NCI-H526 (cell line): ENCODE measurements at places on chromosomes 13 and 19.

DNA sequence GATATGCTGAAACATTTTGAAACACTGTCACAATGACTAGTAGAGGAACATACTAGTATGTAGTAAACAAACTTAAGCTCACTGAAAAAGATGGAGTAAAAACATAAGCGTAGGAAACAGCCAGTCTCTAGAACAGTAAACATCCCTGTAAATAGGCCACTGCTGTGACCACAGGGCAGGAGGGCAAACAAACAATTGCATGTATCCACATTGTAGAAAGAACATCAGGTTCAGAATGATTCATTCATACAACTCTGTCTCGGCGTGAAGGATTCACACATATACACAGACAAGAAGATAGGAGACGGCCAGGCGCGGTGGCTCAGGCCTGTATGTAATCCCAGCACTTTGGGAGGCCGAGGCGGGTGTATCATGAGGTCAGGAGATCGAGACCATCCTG lies 390.1 kb downstream of the IRS2 start:
- DNase-seq = no peak

DNA sequence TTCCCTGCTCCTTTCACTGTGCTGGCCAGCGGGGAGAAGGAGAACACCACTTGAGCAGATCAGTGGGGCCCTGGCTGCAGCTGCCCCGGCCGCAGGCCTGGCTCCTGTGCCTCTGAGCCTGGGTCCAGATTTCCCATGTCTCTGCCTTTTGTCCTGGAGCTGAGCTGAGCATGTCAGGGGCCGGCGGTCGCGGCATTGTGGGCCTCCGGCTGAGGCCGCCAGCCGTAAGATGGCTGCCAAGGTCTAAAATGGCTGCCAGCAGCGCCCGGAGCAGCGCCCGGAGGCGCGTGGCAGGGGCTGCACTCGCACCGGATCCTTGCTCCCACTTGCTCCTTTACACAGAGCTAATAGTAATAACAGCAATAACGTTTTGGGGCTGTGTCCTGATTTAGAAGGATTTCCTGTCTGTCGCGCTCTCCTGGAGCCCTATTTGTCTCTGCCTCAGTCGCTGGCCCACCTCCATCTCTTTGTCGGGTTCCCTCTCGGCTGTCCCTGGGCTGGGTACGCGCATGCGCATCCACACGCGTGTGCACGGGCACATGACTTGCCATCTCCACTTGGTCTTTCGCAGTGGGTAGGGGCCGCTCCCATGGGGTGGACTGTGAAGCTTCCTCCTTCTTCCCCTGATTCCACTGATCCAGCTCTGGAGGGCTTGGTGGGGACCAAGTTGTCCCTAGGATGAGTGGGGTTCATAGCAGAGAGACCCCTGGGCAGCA lies 32.1 kb downstream of the LYL1 start:
- DNase-seq = no peak

- peak; percentile 40 for DNase-seq
Measured at GRCh38 chr19:54606891-54607784, 13.7 kb downstream of the LILRA1 start.

- DNase-seq = peak; percentile 17
Measured at GRCh38 chr13:70945506-70945905, 837.3 kb upstream of the KLHL1 start.

GRCh38 chr13:98511435-98511834 lies 65.5 kb downstream of the STK24 start:
- DNase-seq = no peak

DNA sequence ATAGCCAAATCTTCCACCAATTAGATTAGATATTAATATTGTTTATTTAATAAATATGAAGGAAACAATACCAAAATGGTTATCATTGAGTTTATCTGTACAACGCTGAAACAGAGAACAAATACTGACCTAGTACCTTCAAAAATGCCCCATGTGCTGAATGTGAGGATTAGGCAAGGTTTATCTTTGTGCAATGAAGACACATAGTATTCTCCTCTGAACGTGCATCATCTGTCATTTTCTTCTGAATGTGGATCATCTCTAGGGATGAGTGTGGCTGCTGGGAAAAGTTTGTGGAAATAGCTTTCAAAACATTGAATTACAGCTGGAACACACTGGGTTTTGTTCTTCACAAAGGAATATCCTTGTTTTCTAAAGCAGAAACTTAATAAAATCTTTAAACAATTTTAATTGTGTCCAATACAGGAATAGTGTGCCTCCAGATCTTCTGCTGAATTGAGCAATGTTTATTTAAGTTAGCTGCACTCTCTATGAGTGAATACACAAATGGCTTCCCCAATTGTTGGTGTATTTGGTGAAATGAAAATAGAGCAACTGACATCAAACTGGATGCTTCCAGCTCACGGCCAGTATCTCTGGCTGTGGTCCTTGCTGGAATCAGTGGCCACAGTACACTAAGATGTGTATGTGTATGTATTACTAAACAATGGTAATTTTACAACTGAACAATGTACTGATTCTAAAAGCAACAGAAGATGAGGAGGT lies 6.7 kb downstream of the COL4A1 start:
- DNase-seq = no peak

- peak; percentile 68 for DNase-seq
Measured at GRCh38 chr19:18519962-18520847, 1.7 kb downstream of the ELL start.

DNA sequence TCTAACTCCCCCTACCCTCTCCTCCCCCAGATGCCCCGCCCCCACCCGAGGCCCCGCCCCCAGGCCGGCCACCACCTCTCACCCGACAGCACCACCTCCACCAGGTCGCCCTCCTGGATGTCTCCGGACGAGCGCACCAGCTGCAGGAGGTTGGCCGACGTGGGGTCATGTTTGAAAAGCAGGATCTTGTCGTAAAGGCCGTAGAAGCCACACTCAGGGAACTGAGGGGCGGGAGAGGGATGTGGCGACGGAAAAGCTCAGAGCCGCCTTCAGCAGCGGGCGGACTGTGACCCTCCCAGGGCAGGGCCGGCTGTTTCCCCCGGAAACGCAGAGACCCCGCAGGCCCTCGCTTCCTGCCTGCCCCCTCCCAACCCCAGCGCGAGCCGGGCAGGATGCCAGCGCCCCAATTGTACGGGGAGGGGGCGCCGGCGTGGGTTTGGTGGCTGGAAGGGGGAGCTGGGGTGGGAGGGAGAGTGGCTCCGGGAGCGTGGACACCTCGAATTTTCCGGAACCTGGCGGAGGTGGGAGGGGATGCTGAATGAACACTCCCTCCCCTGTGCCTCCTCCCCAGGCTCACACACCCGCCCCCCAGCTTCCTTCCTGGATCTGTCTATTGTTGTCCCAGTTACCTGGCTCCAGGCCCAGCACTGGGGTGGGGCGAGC lies 3.0 kb downstream of the PRKD2 start:
- DNase-seq = peak; percentile 46

DNA sequence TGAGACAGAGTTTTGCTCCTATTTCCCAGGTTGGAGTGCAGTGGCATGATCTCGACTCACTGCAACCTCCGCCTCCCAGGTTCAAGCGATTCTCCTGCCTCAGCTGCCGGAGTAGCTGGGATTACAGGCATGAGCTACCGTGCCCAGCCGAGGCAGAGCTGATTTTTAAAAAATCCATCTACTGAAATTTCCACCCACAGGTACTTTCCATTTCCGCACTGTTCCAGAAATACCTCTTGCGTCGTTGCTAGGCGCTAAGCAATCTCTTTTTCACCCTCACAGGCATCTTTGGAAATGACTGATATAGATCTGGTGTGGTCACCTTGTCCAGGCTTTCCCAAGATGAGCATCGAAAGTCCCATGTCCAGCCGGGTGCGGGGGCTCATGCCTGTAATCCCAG lies 9.4 kb downstream of the TMEM38A start:
- no peak for DNase-seq

DNA sequence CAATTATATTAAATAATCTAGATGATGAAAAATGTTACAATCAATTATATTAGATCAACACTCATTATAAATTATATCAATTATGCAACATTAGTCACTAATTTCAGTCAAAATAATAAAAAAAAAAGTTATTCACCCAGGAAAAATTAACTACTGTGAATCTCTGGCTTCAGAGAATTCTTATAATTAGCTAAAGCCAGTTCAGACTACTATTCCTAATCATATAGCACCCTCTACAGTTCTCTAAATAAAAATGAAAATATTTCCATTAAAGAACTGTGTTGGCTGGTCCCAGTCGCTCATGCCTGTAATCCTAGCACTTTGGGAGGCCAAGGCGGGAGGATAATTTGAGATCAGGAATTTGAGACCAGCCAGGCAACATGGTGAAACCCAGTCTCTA lies 33.0 kb downstream of the XPO4 start:
- peak; percentile 13 for DNase-seq

GRCh38 chr13:114155926-114156883 lies 22.9 kb upstream of the CFAP97D2 start:
- no peak for DNase-seq

DNA sequence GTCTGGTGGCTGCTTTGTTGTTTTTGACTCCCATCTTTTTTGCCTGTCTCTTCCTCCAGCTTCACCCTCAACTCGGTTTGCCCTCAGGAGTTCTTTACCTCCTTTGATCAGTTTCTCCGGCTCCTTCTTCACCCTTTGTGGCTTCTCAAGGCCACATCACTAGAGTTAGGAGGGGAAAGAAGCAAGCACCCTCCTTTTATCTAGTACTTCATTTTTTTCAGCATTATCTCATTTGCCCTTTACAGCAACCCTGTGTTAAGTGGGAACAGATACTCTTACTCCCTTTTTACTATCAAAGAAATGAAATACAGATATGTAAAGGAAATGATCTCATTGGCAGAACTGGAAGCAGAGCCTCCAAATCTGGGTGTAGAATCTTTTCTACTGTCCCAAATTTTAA lies 26.9 kb downstream of the RAP2A start:
- DNase-seq = no peak

GRCh38 chr13:66462187-66462586 lies 767.9 kb downstream of the PCDH9 start:
- no peak for DNase-seq

DNA sequence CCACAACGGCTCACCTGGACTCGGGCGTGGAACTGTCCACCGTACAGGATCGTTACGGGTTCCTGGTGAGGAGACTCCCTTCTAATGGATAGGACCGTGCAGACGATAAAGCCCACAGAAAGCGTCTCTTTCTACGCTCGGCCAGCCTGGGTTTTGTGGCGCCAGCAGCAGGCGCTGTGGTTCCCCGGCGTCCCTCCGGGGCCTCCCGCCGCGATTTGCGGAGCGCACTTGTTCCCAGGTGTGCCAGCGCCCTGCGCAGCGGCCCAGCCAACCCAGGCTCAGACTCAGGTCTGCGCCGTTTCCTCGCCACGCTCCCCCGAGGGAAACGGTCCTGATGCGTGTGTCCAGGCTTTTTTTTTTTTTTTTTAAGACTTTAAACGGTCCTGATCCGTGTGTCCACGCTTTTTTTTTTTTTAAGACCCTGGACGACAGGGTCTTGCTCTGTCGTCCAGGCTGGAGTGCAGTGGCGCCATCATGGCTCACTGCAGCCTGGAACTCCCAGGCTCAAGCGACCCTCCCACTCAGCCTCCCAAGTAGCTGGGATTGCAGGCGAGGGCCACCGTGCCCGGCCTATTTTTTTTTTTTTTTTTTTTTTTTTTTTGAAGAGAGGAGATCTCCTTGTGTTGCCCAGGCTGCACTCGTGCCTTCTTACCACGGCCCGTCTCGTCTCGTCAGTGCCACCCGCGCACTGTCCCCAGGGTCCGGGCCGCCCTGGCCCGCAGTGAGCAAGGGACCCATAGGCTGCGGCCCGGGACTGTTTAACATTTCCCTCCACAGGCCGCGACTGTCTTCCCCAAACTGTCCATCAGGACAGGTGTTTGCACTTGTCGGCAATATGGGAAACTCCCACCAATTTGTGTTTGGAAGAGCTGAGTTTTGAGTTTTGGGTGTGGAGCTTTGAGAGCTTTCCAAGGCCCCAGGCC lies 23.8 kb downstream of the GJA3 start:
- DNase-seq = peak; percentile 96

- no peak for DNase-seq
Measured at GRCh38 chr19:51681286-51681941, 11.7 kb upstream of the SPACA6 start.

DNA sequence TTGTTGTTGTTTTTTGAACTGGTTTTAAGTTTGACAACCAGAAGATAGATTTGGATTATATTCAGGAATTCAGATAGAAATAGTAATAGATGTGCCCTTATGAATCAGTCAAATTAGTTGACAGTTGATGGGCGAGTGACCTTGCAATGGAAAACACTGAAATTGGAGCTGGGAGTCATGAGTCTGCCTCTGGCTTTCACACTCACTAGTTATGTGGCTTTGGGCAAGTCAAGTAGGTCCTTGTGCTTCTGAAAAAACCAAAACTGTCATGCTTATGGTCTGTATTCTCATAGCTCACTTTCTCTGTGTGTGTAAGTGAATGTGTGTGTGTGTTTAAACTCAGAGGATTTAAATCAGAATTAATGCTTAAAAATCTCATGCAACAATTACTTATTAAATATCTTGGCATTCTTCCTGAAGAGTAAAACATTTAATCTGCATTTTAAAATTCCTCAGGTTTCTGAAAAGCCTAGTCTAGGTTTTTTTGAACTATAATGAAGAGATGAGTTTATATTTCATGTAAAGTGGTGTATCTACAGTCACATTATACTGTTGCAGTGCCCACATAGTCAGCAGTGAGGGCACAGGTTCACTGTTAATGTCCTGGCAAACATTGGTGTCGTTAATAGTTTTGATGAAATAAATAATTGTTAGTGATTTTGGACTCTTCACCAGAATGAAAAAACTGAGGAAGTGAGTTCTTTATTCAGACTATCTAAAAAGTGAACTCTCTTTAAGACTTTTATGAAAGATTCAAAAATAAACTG lies 32.5 kb downstream of the UCHL3 start:
- no peak for DNase-seq

- DNase-seq = no peak
Measured at GRCh38 chr13:67353031-67353430, 122.9 kb upstream of the PCDH9 start.

GRCh38 chr13:103203735-103204330 lies 137.6 kb upstream of the SLC10A2 start:
- no peak for DNase-seq

DNA sequence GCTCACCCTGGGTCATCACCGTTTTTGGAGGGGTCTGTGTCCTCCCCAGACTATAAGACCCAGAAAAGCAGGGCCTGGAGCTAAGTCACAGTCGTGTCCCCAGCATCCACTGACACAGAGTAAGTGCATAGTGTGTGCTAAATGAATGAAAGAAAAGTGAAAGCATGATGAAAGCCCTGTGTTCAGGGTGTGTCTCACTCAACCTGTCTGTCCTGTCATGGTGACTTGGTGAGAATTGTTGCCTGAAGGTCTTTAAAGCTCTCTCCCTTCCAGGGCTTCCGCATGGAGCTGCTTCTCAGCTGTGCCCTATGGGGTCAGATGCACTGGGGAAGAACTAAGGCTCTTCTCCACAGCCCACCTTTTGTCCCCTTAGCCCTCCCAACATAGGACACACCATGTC lies 20.5 kb upstream of the IGFL1 start:
- no peak for DNase-seq

- no peak for DNase-seq
Measured at GRCh38 chr19:6828306-6828697, 55.8 kb downstream of the VAV1 start.

GRCh38 chr19:10026744-10027143 lies 13.5 kb downstream of the RDH8 start:
- no peak for DNase-seq

DNA sequence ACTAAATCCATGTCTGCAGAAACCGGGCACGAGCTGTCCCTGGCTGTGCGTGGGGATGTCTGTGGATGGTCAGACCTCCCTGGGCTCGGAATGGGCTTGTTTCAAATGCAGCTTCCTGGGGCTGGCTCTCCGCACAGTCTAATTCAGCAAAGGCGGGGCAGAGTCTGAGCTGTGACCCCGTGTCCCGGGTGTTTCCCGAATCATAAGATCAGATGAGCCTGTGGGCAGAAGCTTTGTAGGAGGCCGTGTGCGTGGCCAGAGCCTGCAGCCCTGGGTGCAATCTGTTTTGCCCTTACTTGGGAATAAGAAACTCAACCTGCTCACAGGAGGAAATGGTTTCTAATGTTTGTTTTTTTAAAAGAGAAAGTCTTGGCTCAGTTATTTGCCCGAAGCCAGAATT lies 13.9 kb upstream of the GNA11 start:
- DNase-seq = no peak
